ENCODE measurements at places on chromosomes 12 and 14.

DNA sequence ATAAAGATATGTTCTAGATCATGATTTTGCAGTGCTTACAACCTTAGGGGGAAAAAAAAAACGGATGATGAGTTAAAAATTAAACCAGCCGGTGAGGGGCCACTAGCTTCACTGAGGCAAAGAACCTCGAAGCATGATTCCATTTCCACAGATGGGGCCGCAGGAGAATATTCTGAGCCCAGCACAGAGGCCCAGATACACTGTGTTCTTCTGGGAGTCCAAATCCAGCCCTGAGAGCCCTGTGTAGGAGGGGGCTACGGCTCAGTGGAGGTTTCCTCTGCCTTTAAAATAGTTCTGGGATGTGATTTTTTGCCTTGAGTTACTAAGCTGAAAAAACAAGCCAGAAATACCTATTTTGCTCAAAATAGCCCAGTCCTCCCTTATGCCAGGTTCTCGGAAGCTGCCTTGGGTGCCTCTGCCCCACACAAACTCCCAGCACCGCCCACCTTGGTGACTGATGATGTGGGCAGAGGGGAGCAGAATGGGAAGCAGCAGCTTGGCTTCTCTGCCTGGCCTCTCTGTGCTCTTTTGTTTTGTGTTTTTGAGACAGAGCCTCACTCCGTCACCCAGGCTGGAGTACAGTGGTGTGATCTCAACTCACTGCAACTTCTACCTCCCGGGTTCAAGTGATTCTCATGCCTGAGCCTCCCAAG is 105.4 kb upstream of the BCL2L14 start:
- no peak for DNase-seq

GRCh38 chr12:86158956-86159355 is 97.2 kb downstream of the MGAT4C start:
- DNase-seq: no peak

DNA sequence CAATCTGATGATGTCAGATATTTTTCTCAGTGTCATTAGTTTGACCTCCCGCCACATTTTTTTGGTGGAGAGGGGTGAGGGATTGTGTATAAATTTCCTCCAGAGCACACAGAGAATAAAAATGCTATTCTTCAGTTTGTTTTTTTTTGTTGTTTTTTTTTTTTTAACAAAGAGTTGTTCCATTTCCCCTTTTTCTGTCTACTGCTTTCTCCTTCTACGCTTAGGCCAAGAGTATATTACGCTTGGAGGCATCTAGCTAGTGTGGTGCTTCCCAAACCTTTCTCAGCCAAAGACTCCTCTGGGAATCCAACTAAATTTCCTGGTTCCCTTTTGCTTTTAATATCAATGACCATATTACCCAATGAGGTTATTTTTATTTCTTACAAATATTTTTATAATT is 465.6 kb downstream of the ZFP36L1 start:
- no peak for DNase-seq

- no peak for DNase-seq
Measured at GRCh38 chr12:3047961-3048360, 29.2 kb upstream of the TSPAN9 start.

- DNase-seq: no peak
Measured at GRCh38 chr12:92039046-92039445, 106.6 kb downstream of the BTG1 start.

DNA sequence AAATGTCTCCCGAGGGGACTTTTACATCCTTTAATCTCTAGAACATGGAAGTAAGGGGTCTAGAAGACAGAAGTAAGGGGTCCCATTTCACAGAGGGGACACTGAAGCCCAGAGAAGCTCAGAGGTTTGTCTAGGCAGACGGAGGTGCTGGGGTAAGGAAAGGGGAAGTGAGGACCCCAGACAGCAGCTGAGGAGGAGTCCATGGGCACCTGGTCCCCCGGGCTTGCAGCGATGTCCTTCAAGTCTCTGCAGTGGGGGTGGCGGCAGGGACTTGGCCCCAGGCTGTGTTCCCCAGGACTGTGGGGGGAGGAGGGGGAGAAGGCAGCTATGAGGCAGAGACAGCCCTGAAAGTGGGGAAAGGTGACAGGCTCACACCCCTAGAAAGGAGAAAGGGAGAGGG is 30.7 kb downstream of the DTX1 start:
- no peak for DNase-seq

GRCh38 chr14:34180434-34180833 is 229.6 kb upstream of the EGLN3 start:
- DNase-seq: no peak

DNA sequence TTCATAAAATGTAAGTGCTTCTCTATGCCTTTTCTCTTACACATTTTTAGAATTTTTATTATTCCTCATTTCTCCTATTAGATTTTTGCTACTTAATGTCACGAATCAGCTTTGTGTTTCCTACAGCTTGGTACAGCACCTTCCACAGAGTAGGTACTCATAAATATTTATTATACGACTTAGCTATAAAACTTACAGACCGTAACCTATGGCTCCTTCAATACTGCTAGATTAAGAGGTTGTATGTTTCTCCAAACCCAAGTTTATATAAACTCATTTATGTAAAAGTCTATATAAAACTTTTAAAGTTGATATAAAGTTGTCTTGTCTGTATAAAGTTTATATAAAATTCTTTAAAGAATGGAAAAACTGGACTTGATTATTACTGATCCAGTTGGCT is 11.5 kb downstream of the NFYB start:
- no peak for DNase-seq

DNA sequence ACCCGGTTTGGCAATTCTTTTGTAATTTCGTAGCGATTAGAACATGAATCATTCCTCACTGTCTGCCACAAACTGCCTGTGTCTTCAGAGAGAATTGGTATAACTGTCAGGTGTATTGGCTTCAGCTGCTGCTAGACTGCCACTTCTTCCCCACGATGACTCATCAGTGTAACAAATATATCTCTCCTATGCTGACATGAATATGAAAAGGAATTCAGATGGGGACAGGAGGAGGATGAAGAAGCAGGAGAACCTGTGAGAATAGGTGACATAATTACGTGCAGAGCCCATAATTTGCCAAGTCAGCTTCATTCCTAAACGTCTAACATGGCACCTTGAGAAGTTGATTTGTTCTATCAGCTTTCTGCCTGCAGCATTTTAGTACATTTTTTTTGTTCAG is 64.9 kb downstream of the FRMD6 start:
- no peak for DNase-seq

All from stimulated activated CD4-positive, alpha-beta T cell treated with anti-CD3 and anti-CD28 coated beads, Interleukin-4, amount 100 ng/mL, for 1 hour (primary cell).